Fibroblast of skin of left quadriceps (primary cell): ENCODE measurements at places on chromosomes 2 and 18.

- no peak for DNase-seq
These were observed 61.0 kb downstream of the SPP2 start for GRCh38 chr2:234111523-234111922.

DNA sequence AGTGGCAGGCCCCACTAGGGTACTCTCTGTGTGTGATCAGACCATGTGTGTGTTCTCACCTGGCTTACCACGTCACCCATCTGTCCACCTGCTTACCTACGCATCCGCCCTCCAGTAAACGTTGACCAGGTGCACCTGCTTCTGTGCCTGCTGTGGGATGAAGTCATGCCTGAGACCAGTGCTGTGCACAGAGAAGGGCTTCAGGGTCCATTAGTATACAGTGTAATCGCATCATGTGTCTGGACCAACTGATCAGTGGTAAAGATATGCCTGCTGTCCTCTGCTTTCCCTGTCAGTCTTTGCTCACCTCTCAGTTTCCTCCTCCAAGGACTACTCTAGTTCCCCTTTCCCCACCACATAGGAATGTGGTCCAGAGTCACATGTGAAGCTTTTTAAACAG, 109.3 kb downstream of the FHOD3 start:
- DNase-seq: no peak

- DNase-seq: no peak
These were observed 16.5 kb downstream of the STARD7 start for GRCh38 chr2:96191937-96192670.

DNA sequence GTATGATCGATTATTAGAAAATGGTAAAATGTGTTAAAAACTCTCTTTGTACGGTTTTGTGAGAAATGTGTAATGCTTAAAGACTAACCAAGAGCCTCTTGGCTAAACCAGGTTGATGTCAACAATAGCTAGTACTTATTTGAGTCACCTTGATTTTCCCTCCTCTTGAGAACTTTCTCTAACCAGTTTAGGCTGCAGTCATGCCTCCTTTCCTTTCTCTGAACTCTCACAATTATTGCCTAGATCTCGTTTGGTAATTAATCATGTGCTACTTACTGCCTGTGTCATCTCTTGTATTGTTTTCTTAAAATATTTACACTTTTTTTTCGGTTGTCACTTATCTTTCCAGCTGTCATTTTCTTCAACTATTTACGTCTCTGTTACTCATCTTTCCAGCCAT, 1.1 kb upstream of the EPC2 start:
- no peak for DNase-seq

GRCh38 chr18:8811115-8811514, 105.8 kb downstream of the MTCL1 start:
- DNase-seq: no peak

DNA sequence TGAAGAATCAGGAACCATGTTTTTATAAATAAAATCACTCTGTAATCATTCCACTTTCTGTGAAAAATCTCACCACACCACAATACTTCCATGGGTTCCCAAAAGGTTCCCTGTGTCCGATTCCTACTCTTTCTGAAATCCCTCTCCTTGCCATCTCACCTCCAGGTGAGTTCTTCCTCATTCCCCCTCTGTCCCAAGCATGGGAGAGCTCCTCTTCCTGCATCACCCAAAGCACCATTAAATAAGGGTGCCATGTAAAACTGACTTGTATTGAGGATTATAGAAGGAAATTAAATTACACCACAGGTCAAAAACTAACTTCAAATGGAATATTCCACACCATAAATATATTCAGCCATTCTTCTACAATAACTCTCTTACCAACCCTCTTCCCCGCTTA, 55.8 kb upstream of the ETAA1 start:
- DNase-seq: no peak

- no peak for DNase-seq
These were observed 38.8 kb downstream of the CENPO start for GRCh38 chr2:24832073-24832461.

DNA sequence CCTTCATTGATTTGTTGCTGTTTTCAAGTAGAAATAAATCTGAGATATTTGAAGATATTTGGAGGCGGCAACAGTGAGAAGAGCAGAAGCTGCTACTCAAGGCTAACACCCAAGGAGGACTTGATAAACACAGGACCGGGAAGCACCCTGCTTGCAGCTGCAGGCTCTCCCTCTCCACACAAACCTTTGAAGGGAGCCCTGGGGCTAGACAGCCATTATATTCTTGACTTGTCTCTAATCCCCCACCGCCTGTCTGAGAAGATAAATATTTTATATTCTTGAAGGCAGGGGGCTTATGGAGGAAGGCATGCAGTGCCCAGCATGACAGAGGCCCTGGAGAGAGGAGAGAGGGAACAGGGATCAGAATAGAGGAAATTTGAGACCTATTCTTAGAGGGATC, 50.9 kb upstream of the SMAD2 start:
- no peak for DNase-seq

DNA sequence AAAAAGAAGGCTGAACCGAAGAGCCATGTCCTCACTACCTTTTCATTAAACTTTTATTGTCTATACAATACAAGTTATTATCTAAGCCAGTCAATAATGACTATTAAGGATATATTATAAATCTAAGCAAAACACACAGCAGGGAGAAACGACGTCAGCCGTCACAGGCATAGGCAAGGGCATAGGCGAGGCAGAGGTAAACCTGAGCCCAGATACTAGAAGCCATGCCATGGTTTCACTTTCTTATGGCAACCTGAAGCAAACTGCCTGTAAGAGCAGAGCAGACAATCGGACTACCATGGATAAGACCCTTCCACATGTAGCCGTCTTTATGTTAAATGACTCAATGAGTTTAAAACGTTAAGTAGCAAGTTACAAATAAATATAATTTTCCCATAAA, 238.5 kb upstream of the ZNF521 start:
- no peak for DNase-seq

DNA sequence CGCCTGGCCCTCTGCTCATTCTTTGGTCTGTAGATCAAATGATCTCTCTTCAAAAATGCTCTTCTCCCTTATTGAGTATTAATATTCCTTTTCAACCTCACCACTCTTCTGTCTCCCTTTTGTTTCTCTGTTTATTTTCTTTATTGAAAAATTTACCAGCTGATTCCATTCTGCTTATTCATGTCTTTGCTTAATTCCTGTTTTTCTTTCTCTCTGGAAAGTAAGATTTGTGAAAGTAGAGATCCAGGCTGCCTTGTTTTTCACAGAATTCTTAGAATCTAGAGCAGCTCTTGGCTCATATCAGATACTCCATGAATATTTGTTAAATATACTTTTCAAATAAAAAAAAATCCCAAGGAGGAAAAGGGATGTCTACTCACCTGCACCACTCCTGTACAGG, 157.0 kb downstream of the DOCK10 start:
- no peak for DNase-seq

- peak; percentile 65 for DNase-seq
These were observed 106.5 kb upstream of the SCN1A start for GRCh38 chr2:166234112-166234846.

DNA sequence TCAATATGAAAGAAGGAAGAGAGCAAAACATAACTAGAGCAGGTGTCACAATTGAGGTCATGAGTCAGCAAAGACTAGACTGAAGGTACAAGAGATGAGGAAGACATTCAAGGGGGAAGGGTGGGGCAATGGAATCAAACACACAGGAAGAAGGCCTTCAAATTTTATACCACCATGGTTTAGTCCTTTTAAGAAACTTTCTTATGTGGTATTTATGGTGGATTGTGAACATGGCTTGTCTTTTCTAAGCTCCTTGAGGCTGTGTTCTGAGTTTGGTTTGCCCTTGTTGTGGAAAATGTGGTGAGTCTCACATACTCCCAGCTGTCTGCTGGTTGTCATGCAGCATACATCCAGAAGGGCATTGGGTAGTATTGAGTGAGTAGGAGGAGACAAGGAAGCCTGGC, 62.1 kb downstream of the NABP1 start:
- DNase-seq: no peak

- DNase-seq: no peak
These were observed 12.6 kb downstream of the FN1 start for GRCh38 chr2:215423234-215423633.

GRCh38 chr2:27958711-27959378, 68.3 kb downstream of the BABAM2 start:
- DNase-seq: no peak

DNA sequence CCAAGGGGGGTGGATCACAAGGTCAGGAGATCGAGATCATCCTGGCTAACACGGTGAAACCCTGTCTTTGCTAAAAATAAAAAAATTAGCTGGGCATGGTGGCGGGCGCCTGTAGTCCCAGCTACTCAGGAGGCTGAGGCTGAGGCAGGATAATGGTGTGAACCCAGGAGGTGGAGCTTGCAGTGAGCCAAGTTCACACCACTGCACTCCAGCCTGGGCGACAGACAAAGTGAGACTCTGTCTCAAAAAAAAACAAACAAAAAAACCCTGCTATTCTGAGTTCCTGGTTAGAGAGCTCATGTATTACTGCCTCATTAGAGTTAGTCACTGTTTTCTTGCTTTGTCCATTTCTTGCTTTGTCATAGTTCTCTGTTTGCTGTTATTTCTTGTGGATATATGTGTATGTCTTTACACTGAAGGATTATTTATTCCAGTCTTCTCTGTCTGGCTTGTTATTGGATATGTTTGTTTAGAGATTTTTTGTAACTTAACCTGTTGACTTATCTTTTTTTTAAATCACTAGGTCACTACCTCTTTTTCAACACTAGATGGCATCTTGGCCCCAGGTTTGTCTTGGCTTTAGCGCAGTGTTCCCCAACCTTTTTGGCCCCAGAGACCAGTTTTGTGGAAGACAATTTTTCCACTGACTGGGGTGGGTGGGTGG, 17.0 kb downstream of the TTLL4 start:
- no peak for DNase-seq

DNA sequence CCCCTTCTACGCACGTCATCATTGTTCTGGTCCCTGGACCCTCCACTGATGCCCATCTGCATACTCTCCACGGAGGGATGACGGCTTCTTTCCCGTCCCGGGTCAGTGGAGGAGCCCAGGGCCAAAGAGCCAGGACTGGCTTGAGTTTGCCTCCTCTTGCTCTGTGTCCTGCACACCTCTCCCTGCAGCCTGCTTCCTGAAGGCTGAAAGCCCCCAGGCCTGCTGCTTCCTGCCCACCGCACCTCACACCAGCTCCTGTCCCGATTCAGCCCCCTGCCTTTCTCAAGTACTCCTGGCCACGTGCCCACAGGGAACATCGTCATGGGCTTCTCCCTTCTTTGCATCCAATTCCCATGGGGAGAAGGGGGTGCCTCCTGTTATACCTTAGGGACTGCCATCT, 7.1 kb downstream of the ADCY3 start:
- no peak for DNase-seq

GRCh38 chr18:26943906-26944305, 78.4 kb upstream of the AQP4 start:
- DNase-seq: no peak

DNA sequence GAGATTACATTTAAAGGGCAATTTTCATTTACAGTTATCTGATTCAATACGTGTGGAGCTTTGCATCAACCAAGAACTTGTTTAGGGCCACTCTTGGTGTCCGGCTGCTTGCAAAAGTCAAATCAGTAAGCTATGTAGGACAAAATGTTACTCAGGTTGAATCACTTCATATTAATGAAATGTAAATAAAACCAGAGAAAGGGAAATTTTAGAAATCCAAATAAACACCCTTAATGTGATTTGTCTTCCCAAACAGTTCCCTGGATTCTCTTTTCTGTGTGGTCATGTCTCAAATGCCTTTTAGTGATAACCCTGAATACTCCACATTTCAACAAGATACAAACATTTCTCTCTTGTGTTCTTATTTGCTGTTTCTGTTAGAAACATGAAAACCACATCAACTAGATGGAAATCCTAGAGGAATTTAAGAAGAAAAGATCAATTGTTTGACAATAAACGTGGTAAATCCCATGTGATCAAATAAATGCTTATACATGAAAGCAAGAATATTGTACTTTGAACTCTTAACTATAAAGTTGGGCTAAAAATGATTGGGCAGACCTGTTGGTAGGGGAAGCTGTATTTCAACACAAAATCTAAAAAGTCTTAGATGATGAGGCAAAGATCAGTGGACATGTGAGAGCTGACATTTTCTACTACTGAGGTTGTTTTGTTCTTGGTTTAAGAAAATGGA, 101.3 kb downstream of the CDC42EP3 start:
- DNase-seq: no peak

DNA sequence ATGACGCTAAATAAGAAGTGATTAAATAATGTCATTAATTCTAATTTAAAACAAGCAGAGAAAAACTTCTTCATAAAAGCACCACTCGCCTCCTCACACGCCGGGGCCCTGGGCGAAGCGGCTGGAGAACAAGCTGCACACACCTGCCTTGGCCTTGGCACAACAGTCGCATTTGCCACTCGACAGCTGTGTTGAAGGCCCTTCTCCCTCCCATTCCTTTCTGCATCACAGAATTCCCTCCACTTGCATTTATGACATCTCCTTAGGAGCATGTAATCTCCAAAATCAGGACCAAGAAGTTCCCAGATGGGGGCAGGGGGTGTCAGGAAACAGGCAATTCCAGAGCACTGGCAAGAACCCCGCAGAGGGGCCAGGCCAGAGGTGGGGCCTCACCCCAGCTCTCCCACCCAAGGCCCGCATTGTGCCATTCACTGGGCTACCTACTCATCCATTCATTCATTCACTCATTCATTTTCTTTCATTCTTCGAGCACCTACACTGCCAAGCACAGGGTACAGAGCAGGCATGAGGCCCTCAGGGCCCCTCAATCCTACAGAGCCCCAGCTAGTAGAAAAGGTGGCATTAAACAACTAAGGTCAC, 6.4 kb downstream of the HDAC4 start:
- no peak for DNase-seq

- DNase-seq: no peak
These were observed 42.0 kb upstream of the GPD2 start for GRCh38 chr2:156394033-156394741.

DNA sequence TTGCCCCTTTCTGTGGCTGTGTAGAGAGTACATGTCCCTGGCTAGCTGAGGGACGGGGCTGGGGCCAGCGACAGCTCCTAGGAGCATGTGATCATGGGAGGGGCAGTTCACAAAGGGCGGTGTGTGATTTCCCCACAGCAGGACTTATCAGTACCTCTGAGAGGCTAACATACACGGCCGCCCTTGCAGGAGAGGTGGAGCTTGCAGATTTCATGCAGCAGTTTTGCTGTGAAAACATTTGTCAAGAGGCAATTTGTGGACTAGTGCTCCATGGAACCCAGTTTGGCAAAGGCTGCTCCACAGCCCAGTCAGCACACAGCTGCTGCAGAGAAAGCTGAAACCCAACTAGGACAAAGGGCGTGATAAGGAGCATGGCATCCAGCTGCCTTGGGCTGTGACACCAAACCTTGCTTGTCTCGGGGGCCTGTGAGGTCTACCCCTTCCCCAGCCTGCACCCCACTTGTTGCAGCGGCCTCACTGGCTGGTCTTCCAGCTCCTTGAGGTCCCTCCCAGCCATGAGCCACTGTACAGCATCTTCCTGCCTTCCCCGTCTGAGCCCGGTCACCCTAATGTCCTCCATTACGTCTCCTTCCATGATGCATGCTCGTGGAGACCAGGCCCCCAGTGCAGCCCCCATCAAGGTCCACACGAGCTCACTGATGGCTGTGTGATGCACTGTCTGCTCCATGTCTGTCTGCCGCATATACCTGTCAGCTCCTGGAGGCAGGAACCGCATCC, 121.4 kb upstream of the HDAC4 start:
- DNase-seq: no peak
